ENCODE measurements at places on chromosomes 16 and 17. TPM values are rescaled to one million over a fixed set of nuclear protein-coding genes. Genes with fewer than 3 reads are reported as not detected.

DNA sequence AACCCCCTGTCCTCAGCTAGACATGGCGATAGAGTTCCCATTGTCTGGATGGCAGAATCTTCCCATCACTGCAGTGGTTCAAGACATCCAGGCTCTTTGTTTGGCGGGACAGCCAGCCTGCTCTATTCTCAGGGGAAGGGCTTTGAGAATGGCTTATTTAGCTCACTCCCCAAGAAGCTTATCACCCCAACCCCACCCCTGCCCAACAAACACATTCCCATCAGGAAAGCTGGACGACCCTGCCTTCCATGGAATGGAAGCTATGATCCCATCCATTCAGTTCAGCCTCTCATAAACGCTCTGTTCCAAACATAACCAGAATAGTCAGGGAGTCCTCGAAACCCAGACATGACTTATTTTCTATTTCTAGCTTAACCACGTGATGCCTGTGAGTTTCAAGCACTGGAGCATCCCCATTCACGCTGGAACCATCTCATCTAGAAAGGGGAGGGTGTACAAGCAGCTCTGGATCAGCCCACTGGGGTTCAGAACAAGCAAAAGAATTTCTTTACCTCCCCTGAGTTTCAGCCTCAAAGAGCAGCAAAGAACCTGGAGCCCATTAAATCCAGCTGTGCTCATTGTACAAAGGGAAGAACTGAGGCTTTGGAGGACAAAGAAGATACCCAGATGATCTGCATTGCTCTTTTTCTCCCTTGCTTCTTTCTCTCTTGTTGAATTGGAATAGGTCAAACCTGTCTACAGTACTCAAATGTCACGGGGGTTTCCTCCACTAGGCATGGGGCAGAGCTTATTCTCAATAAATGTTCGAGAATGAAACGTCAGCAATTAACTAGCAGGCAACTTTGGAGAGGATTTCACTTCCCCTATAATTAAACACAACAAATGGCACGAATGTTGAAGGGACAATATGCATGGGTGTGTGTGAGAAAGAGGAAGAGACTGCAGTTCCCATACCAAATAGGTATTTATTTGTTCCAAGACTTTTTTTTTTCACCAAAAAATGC, 93.1 kb downstream of the XYLT1 start:
- H3K4me3 ChIP-seq, result no peak overlapping the region
- peaks cover 25% of the 10 kb centered on the region for H3K4me1 ChIP-seq
- no peak for DNase-seq
- H3K27ac ChIP-seq, result no peak overlapping the region
- H3K36me3 ChIP-seq, result no peaks in the 10 kb centered on the region

DNA sequence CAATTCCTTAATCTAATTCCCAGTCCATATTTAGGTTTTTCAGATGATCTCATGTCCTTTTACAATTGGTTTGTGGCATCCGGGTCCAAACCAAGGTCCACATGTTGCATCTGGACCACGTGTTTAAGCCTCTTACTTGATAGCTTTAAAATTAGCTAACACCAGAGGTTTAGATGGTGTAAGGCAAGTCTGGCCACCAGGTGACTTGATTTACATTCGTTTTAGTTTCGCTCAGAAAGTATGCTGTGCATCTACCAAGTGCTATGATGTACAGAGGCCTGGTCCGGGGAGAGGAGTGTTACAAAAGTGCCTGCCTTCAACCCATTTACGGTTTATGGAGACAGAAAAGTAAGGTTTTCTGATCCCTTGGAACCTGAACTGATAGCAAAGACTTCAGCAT, 878 bp upstream of the DNAJA2 start:
- no peaks in the 10 kb centered on the region for H3K27me3 ChIP-seq
- H3K36me3 ChIP-seq, result peaks cover 11% of the 10 kb centered on the region
- H3K4me3 ChIP-seq, result peak overlapping the region; percentile 90

Gene HOXB1
- total RNA-seq, result not detected

- no peak overlapping the region for H3K4me3 ChIP-seq
- DNase-seq, result peak; percentile 76
- no peaks in the 10 kb centered on the region for H3K27me3 ChIP-seq
- no peaks in the 10 kb centered on the region for H3K36me3 ChIP-seq
- peaks cover 16% of the 10 kb centered on the region for H3K4me1 ChIP-seq
These were observed 32.7 kb upstream of the CDH1 start for GRCh38 chr16:68704232-68704867.

- H3K4me1 ChIP-seq, result no peaks in the 10 kb centered on the region
- DNase-seq, result no peak
- no peaks in the 10 kb centered on the region for H3K36me3 ChIP-seq
These were observed 1.8 kb downstream of the ITGAX start for GRCh38 chr16:31356566-31357323.

All from suprapubic skin (tissue), 4 donors.